ENCODE measurements at places on chromosomes 4 and X. TPM values are rescaled to one million over a fixed set of nuclear protein-coding genes. Genes with fewer than 3 reads are reported as not detected.

Gene PLA2G12A
- 13.1 TPM for total RNA-seq

Gene ERAS
- not detected for total RNA-seq

Gene UGT8
- total RNA-seq = not detected

Gene XAGE3
- total RNA-seq = not detected

Gene GPR173
- not detected for total RNA-seq

Gene CITED1
- 0.78 TPM for total RNA-seq

Gene TCEAL7
- total RNA-seq = not detected

Gene CMC4
- total RNA-seq = 1.3 TPM

Measured in activated T-helper 1 cell treated with anti-CD3 and anti-CD28 coated beads, Interleukin-12 subunit alpha, Interleukin-12 subunit beta, Interleukin-2, Interleukin-4 antibody, amounts not matched to agents 30 ng/mL and 10 ng/mL and 1 ng/mL, durations not matched to agents 14 hours and 24 hours and 36 hours (primary cell).